ENCODE measurements at places on chromosomes 16 and 17. TPM values are rescaled to one million over a fixed set of nuclear protein-coding genes. Genes with fewer than 3 reads are reported as not detected.

ARHGAP23 gene
- total RNA-seq = 47.0 TPM

DNA sequence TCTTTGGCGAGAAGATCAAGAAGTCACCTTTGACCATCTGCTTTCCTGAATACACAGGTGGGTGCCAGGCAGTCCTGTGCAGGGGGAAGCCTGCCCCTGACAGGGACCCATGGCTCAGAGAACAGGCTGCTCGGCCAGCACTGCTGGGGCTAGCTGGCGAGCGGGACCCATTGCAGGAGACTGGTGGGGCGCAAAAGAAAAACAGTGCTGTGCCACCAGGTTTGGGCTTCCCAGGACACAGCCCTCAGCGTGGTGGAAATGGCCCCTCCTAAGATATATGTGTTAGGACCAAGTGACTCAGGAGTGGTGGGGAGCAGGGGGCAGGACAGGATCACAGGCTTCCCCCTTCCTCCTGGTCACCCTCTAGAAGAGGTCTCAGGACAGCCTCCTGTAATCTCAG, 73.9 kb downstream of the AMFR start:
- peak; percentile 70 for DNase-seq

DNA sequence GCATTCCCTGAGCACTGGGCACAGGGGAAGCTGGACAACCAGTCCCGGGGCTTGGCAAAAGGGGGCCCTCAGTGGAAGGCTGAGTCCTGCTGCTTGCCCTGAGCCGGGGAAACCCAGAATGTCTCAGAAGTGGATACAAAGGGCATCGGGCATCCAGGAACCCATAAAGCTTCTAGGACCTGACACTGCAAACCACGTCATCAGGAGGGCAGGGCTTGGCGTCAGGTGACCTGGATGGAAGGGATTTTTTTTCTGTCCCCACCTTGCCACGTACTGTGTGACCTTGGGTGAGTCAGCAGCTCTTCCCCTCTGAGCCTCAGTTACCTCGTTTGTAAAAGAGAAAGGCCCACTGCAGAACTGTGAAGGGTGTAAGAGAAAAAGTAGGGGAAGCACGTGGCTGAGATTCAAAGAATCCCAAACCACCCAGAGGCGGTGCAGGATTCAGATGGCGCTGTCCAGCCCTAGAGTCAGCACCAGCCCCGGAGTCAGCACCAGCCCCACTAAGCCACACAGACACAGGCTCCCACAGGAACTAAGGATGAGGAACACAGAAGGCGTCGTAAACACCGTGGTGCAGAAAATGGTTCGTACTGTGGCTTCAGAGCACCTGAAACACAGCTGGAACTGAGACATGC, 53.7 kb downstream of the C16orf95 start:
- DNase-seq = peak; percentile 73

RND2 gene
- 0.29 TPM for total RNA-seq

DNA sequence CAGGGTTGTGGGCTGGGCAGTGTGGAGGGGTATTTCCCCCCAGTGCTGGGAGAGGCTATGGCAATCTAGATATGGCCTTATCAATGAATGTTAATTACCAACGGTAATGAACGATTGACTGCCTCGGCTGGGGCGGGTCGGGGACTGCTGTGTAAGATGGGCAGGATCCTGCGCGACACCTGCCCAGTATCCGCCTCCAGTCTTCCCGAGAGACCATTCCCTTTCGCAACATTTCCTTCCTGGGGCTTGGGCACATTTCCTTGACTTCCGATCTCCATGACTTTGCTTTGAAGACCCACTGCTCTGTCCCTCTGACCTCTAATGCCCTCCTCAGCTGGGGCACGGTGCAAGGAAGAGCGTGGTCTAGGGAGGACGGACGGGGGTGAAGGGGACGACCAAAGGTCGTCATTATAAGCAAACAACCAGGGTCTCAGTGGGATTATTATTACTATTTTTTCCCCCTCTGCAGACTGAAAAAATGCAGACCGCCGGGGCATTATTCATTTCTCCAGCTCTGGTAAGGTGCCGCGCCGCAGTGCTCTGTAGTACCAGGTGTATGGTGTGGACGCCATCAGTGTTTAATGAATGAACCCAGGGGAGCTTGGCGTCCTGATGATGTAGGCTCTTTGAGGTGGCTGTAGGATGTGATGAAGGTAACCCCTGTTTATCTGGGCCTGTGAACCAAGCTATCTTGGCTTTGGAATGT, 506 bp downstream of the ATP5MC1 start:
- peak; percentile 49 for DNase-seq

DNA sequence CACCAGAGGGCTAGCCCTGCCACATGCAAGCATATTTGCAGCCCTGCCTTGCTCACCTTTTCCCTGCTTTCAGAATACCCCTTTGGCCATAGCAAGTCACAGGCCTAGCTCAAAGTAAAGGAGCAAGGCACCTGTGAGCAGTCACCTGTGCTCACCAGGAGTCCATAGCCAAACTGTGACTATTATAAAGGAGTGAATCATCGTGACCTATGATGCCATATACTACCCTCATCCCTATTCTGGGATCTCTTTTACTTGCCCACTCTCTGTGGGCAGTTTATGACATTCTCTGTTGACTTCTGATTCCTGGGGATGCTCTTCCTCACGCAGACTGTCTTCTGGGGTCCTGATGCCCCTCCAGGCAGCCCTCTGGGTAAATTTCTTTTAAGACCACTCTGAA, 200.5 kb upstream of the NLRP1 start:
- no peak for DNase-seq

ST6GALNAC1 gene
- not detected for total RNA-seq

DNA sequence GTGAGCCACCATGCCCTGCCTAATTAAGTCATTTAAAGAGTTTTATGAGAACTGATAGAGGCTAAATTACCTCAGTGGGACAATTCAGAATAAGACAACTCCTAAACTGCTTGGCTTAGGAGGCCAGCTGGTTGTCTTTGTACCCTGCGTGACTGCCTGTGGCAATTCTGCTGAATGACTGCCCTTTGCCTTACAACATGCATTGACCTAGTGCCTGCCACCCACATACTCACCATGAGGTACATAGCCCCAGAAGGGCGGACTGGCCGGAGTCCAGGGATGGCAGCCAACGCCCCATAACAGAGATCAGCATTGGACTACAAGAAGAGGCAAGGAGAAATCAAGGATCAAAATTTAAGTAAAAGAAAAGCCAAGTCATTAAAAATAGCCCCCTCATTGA, 7.3 kb downstream of the TAT start:
- DNase-seq = no peak

DNA sequence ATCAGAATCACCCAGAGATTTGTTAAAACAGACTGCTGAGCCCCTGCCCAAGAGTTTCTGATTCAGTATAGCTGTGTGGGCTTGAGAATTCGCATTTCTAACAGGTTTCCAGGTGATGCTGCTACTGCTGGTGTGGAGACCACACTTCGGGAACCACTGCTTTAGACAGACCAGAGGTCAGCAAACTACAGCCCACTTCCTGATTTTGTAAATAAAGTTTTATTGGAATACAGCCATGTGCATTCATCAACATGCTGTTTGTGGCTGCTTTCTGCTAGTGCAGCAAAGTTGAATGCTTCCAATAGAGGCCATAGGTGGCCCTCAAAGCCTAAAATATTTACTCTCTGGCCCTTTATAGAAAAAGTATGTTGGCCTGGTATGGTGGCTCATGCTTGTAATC, 32.6 kb upstream of the CLEC19A start:
- DNase-seq = no peak

CD300E gene
- under 0.01 TPM for total RNA-seq

- peak; percentile 45 for DNase-seq
These were observed 28.2 kb downstream of the ITGAE start for GRCh38 chr17:3772764-3773163.

GRCh38 chr17:47265983-47266541, 12.4 kb downstream of the ITGB3 start:
- no peak for DNase-seq

DNA sequence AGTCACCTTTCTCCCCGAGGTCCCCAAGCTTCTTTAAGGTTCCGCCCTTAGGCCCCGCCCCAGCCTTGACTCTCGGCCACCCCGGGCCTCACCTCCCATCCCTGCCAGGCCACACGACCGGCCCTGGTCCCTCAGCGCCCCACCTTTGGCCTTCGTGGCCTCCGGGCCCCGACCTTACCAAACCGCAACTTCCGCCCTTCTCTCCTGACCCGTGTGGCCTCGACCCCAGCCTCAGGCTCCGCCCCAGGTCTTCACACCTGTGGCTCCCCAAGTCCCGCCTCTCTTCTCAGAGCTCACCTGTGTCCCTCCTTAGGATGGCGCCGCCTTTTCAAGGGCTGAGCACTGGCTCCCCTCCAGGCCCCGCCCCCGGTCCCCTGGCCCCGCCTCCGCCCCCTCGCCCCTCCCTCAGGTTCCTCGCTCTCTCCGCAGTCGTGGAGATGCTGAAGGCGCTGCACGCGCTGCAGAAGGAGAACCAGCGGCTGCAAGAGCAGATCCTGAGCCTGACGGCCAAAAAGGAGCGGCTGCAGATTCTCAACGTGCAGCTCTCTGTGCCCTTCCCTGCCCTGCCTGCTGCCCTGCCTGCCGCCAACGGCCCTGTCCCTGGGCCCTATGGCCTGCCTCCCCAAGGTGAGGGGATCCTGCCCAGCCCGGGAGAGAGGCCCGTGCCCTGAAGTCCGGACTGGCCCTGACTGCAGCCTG, 10.0 kb upstream of the CISD3 start:
- DNase-seq = no peak

DNA sequence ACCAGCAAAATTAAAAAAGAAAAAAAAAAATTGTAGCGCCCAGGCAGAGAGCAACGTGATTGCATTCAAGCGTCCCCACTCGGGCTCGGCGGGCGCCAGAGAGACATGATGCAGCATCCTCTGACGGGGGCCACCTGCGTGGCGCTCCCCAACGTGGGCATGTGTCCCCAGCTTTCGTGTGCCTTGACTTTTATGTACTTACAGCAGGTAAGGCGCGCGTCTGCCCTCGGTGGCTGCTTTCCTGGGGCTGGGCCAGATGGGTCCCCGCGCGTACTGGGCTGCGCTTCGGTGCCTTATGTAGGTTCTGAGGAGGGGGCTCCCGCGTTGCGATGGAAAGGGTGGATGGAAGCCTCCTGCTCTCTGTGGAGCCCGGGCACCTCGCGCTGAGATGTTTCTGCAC, 28.4 kb upstream of the RBFOX1 start:
- DNase-seq = no peak

GRCh38 chr16:67245674-67246080, 1.6 kb downstream of the FHOD1 start:
- peak; percentile 87 for DNase-seq

SNRNP25 gene
- total RNA-seq = 9.4 TPM

DNA sequence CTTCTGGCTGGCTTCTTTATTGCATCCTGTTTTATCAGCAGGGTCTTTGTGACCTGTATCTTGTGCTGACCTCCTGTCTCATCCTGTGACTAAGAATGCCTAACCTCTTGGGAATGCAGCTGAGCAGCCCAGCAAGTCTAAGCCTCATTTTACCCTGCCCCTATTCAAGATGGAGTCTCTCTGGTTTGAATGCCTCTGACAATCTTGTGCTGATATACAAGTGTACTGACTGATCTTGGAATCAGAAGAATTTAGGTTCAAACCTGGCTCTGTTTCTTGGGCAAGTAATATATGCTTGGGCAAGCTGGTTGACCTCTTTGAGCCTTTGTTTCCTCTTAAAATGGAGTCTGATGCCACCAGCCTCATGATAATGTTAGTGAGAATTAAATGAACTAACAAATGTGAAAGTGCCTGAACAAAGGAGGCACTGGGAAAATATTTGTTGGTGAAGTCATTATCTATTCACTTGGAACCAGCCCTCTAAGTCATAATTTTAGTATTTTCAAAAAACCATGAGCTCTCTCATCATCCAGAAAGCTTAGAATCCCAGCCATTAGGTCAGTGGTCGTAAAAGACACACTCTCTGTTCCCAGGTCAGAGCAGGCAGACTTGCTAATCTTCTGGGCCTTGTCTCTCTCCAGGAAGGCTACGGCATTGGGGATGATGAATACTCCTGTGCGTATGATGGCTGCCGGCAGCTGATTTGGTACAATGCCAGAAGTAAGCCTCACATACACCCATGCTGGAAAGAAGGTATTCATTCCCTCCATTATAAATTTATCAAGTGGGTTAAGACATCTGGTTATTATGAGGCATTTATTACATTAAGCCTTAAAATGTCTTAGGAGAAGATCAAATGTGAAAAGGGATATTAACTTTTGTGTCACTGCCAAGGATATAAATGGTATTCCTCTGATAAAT, 18.1 kb upstream of the ARL2BP start:
- no peak for DNase-seq

DNA sequence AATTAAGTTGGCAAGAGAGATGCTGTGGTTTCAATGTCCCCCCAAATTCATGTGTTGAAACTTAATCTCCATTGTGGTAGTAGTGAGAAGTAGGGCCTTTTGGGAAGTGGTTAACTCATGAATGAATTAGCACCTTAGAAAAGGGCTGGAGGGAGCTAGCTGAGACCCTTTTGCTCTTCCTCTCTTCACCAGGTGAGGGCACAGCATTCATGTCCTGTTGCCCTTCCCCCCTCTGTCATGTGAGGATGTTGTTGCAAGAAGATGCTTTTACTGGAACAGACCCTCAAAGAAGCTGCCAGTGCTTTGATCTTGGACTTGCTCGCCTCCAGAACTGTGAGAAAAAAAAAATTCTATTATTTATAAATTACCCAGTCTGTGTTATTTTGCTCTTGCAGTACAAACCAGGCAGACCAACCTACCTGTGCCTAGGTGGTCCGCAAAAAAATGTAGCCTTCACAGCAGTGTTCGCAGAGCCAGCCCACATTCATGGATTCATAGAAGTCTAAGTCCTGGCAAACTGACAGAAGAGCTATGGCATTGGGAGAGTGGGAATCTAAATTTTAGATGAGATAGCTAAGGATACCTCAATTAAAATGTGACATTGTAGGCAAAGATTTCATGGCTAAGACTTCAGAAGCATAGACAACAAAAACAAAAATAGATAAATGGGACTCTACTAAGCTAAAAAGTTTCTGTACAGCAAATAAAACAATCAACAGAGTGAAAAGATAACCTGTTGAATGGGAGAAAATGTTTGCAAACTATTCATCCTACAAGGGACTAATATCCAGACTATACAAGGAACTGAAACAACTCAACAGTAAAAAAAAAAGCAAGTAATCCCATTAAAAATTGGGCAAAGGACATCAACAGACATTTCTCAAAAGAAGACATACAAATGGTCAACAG, 32.0 kb upstream of the ABCA5 start:
- DNase-seq = no peak

GRCh38 chr17:22512997-22513538, 820.7 kb downstream of the KCNJ18 start:
- DNase-seq = no peak

GRCh38 chr17:41781404-41782110, 5.0 kb downstream of the JUP start:
- DNase-seq = peak; percentile 41

- peak; percentile 58 for DNase-seq
These were observed 10.6 kb downstream of the ATP6V0D1 start for GRCh38 chr16:67470359-67470758.

DNA sequence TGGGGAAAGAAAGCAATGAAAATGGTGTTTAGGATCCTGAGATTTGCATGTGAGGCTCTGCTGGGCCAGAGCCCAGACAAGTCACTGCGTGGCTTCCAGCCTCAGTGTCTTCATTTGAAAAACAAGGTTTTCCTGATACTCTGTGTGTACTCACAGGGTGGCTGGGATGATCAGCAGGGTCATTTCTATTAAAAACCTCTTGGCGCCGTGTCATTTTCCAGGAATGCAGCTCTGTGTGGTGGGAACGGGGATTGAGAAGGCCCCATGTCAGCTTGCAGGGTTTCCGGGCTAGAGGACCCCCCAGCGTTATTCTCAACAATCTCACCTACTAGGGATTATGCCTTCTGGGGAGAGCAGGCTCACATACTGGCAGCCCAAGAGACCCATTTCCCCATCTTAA, 73.5 kb downstream of the FOXL1 start:
- DNase-seq = no peak

- no peak for DNase-seq
These were observed 23.9 kb upstream of the C1QTNF8 start for GRCh38 chr16:1119766-1120576.

GRCh38 chr16:47571049-47571448, 109.9 kb downstream of the PHKB start:
- DNase-seq = no peak

G6PC1 gene
- not detected for total RNA-seq

All from osteoblast (primary cell).